ENCODE measurements at places on chromosomes 7 and 10. TPM values are rescaled to one million over a fixed set of nuclear protein-coding genes. Genes with fewer than 3 reads are reported as not detected.

The MET gene
- 80.5 TPM for total RNA-seq

The DGKB gene
- not detected for total RNA-seq

The NUDT13 gene
- total RNA-seq, result 6.3 TPM

The CTAGE8 gene
- total RNA-seq, result not detected

The FAM20C gene
- total RNA-seq, result 10.3 TPM

The CACNA2D1 gene
- total RNA-seq, result 15.7 TPM
